ENCODE measurements at places on chromosomes 3 and 15.

GRCh38 chr15:77637851-77638692, 5.4 kb upstream of the LINGO1 start:
- no peak for DNase-seq

- no peak for DNase-seq
Observed at GRCh38 chr3:125161607-125162219, 50.8 kb downstream of the SLC12A8 start.

DNA sequence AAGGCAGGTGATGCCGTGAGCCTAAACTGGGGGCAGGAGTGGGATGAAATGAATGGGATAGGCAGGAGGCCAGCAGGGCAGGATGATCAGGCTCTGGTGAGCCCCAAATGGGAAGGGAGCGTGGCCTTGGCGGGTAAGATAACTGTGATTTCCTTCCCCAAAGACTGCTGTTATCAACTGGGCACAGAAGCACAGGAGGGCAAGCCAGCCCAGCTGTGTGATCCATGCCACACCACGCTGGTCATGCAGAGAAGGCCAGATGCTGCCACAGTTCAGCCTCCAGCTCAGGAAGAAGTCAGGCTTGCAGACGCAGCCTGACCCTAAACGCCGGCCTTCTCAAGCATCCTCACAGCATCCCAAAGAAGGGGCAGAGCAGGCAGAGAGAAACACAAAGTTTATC, 52.1 kb upstream of the GNB5 start:
- DNase-seq = no peak

DNA sequence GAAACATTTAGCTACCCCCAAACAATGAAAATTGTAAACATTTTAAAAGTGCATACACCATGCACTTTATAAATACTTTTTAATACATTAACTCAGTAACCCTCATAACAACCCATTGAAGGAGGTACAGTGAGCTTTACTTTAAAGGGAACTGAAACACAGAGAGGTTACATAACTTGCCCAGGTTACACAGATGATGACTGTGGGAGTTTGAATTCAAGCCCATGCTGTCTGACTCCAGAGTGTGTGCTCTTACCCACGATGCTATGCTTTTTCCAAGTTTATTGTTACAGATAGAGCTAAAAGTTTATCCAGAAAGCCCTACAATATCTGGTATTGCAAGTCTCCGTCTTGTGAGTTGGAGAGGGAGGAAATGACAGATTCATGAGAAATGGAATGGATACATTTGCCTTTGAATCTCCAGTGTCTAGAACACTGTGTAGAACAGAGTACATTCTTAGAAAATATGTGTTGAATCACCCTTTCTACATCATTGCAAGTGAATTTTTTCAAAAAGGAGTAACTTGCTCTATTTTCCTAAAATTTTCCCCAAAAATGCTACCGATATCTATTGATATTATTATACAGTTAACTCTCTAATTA, 428.3 kb downstream of the NAALADL2 start:
- no peak for DNase-seq

GRCh38 chr3:58009749-58010535, 1.7 kb downstream of the FLNB start:
- DNase-seq = no peak

Data from AG10803 (cell line).